ENCODE measurements at places on chromosomes 12 and 14.
A peak's percentile ranks its signal among the peaks of the same experiment; 100 is the strongest.

DNA sequence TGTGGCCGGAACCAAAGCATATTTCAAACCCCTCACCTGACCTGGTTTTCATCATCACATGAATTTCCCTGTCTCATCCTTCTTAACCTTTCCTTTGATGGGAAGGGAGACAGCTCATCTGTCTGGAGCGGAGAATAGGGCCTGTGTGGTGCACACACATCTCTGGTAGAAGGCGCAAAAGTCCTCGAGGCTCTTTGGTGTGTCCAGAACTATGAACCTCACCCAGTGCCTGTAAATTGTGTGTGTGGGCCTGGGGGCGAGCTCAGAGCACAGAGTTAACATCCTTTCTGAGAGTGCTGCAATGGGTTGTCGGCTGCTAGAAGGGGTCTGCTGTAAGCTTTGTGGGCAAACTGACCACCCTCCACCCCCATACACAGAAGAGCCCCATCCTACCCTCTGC is 749 bp downstream of the GALNT6 start:
- DNase-seq: no peak

DNA sequence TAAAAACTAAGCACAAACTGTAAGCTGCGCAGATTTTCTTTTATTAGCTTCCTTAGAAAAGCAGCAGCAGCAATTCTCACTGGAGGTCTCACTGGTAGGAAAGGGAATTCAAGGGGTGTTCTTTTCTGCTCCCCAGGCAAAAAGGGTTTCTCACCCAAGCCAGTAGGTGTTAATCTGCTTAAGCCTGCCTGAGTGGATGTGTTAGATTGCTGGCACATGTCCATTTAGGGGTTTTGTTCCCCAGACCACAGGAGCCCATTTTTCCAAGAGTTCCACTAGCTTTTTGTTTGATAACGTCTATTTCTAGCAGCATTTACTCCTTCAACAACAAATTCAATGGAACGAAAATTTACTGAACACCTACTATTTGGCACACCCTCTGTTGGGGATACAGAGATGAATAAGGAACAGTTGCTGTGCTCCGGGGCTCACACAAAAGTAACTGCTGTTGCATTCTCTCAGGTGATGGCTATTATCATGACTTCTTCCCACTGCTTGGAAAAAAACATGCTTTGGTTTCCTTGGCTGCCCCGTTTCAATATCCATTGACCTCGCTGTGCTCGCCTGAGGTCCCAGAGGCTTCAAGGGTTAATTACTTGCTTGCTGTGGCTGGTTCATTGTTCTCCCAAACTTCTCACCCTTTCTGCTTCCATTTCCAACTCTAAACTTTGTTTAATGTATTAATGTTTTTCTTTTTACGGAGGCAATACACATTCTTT is 31.1 kb upstream of the RIC8B start:
- no peak for DNase-seq

DNA sequence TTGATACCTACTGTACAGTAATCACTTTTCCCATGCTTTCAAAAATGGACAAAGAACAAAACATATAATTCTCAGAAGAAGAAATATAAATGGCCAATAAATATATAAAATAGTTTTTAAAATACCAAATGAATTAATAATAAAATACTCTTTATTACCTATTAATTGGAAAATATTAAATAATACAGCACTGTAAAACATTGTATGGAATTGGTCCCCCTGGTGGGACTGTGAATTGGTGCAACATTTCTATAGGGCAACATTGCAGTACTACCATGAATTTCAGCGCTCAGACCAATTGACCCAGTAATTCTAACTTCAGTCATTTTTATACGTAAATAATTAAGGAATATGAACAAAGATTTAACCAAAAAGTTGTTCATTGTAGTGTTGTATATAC is 162.6 kb downstream of the PELI2 start:
- no peak for DNase-seq

DNA sequence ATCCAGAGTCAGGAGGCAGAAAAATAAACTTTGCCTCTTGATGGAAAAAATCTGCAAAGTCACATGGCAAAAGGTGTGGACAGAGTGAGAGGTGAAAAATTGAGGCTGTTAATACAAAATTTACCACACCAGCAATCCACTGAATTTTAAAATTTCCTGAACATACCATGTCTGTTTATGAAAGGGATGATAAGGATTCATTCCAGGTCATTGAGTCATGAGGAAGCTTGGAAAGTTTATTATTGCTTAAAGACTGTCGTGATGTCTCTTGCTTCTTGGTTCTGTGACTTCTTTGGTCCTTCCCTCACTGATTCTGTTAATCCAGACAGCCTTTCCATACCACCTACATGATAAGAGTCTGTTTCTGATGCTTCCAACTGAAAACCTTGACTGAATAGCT is 73.2 kb downstream of the TTC6 start:
- no peak for DNase-seq

DNA sequence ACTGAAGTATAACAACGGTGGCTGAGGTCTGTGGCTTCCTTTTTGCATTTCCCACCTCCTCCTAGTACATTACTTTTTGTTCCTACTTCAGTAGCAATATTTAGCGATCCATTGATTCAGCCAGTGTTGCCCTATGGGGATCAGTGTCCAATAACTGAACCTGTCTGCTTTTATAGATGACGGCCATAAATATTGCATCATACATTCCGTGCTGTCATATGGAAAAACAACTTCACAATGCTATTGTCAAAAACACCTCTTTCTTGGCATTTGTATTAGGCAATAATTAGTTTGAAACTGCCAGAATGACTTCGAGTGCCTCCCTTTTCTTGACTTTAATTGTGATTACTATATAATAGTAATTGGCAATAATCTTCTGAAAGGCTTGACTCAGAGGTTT is 149.5 kb downstream of the PRIMA1 start:
- no peak for DNase-seq

GRCh38 chr12:22415342-22416309 is 81.1 kb upstream of the ST8SIA1 start:
- DNase-seq: no peak

- no peak for DNase-seq
These were observed 37.8 kb upstream of the CISTR start for GRCh38 chr12:53789570-53789969.

DNA sequence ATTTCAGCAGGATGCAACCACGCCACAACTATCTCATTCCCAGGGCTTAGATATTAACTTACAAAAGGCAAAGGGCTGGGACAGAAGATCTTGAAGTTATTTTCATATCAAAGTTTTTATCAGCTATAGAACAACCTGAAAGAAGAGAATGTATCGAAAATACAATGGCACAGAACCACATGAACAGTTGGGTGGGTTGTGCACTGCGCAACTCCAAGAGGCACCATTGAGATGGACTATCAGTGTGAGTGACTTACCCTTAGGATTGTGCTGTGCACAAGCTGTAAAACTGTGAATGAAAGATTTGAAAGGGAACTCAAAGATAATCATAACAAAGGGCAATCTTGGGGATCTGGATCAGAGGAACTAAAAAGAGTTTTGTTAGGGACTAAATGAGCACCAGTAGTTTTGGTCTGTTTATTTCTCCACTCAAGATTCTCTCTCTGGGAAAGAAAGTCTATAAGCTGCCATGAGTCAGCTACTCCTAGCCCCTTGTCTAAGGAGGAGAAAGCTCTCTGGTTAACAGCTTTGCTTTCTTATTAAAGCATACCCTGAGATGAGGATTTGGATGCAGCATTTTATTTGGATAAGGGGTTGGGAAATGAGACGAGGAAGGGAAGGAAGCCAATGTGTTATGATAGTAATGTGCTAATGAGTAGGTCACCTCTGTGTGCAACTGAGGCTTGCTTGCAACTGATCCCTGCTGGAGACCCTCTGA is 62.2 kb downstream of the TBX5 start:
- no peak for DNase-seq

DNA sequence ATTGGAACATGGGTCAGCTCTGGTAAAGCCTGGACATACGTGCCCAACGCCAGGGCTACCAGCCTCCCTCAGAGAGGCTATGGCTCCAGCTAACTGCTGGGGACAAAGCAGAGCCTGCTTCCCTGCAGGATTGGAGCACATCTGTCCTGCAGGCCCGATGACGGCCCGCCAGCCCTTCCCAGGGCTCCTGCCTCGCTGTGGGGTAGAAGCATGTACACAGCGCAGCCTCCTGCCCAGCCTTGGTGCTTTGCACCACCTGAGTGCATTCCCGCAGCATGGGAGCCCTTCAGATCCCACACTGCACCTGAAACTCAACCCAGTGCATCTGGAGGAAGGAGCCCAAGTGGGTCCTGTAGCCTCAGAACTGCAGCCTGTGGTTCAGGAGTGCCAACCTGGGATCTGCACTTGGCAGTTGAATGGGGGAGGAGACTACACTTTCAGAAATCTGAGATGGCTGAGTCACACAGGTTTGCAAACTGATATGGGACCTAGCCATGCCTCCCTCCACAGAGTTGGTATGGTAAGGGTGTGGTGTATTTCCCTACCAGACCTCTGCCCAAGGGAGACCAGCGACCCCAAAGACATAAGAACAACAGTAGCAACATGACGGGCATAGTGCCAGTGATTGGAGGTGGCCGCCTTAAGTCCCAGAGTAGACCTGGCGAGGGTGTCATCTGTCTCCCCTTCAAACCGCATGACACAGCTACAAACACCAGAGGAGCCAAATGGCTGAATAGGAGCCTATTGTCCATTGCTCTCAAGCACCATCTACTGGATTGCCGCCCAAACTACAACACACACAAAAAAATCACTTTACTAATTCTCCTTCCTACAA is 273.9 kb upstream of the MIS18BP1 start:
- DNase-seq: peak; percentile 38

DNA sequence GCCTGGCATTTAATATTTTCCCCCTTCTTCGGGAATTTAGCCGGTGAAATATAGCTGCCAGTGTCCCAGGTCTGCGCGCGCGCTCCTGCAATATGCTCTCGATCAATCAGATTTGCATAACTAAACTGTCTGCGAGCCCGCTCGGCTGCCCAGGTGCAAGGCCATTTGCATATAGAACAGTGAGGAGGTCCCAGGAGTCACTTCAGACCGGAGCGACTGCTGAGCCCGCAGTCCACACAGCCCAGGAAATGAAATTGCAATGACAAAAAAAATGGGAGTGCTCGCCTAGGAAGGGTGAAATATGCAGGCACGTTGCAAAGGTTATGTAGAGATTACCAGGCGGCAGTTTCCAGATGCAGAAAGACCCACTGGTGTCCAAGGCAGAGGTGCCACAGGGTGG is 228.5 kb downstream of the VRK1 start:
- no peak for DNase-seq

- DNase-seq: no peak
These were observed 80.1 kb upstream of the IFNG-AS1 start for GRCh38 chr12:67909091-67909531.

- no peak for DNase-seq
These were observed 30.5 kb upstream of the ITPR2 start for GRCh38 chr12:26863515-26863914.

- DNase-seq: no peak
These were observed 56.7 kb upstream of the BICD1 start for GRCh38 chr12:32049956-32050355.

- DNase-seq: no peak
These were observed 26.5 kb upstream of the SMOC1 start for GRCh38 chr14:69852531-69853321.

DNA sequence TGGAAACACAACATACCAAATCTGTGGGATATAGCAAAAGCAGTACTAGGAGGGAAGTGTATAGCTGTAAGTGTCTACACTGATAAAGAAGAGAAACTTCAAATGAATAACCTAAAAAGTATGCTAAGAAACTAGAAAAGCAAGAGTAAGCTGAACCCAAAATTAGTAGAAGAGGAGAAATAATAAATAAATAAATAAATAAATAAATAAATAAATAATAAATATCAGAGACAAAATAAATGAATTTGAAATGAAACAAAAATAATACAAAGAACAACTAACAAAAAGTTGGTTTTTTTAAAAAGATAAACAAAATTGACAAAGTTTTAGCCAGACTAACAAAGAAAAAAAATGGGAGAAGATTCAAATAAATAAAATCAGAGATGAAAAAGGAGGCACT is 72.7 kb upstream of the TSPAN8 start:
- no peak for DNase-seq

GRCh38 chr12:96335270-96335669 is 65.0 kb downstream of the CDK17 start:
- peak; percentile 64 for DNase-seq

- no peak for DNase-seq
These were observed 38.3 kb downstream of the RAD51B start for GRCh38 chr14:67857778-67858350.

DNA sequence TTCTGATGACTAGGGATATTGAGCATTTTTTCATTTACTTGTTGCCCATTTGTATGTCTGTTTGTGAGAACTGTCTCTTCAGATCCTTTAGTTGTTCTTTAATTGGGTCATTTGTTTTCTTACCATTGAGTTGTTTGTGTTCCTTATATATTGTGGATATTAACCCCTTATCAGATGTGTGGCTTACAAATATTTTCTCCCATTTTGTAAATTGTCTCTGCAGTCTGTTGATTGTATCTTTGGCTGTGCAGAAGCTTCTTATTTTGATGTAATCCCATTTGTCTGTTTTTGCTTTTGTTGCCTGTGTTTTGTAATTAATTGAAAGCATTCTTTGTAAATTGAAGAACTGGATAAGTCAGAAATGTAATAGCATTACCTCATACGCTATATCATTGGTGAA is 459.1 kb upstream of the FOXG1 start:
- DNase-seq: no peak

GRCh38 chr12:84804691-84805473 is 107.7 kb downstream of the SLC6A15 start:
- no peak for DNase-seq

- DNase-seq: no peak
These were observed 71.7 kb downstream of the CRADD start for GRCh38 chr12:93748672-93749383.

DNA sequence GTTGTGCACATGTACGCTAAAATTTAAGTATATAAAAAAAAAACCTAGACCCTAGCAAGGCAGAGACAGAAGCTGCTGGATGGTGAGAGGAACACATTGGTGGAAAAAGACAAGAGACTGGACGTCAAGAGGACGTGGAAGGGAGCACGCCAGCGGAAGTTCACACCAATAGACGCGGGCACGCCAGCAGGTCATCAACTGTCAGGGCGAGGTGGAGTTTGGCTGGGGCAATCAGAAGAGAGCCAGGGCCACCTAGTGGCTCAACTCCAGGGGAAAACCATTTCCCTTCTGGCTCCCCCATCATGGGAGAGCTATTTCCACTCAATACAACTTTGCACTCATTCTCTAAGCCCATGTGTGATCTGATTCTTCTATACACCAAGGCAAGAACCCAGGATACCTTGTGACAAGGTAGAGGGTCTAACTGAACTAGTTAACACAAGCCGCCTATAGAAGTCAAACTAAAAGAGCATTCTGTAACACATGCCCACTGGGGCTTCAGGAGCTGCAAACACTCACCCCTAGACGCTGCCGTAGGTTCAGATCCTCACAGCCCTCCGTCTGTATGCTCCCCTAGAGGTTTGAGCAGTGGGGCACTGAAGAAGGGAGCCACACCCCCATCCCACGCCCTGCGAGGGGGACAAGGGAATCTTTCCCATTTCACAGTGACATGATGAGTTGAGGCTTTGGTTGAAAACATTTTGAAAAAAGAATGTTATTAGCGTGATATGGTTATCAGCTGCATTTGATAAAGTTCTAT is 702.7 kb downstream of the TMTC2 start:
- DNase-seq: no peak

GRCh38 chr12:12837025-12837812 is 24.1 kb downstream of the DDX47 start:
- DNase-seq: peak; percentile 76

Measured in activated CD4-positive, alpha-beta T cell treated with anti-CD3 and anti-CD28 coated beads, Interleukin-2, amount 50 U/mL, for 16 hours (primary cell).